ENCODE measurements at places on chromosomes 16 and 17. TPM values are rescaled to one million over a fixed set of nuclear protein-coding genes. Genes with fewer than 3 reads are reported as not detected.

NETO2 gene
- total RNA-seq, result 3.6 TPM

RAP1GAP2 gene
- total RNA-seq, result 45.2 TPM

DNA sequence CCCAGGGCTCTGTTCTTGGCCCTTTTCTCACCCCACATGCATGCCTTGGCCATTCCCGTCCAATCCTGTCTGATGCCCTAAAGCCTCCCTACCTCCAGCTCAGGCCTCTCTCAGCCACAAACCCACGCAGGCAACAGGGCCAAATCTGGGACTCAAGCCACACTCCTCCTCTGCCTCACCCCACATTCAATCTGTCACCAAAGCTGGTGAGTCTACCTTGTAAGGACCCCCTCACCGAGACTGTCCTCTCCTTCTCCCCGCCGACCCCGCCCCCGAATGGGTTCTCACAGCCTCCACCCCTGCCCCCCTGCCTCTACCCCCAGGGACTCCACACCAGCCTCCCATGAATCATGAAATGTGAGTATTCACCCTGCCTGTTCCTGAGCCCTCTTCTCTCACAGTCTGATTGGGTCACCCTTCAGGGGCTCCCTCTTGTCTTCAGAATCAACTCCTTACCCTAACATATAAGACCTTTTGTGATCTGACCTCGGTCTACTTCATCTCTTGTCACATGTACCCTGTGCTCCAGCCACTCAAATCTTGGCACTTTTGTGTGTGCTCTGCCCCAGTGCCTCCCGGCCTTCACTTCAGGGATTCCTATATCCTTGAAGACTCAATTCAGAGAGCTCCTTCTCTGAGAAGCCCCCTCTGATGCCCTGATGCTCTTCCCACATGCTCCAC, 10.7 kb downstream of the EPOP start:
- DNase-seq, result no peak

GRCh38 chr16:17340804-17341203, 130.0 kb downstream of the XYLT1 start:
- DNase-seq, result no peak

- no peak for DNase-seq
These were observed 19.4 kb upstream of the CRISPLD2 start for GRCh38 chr16:84800158-84800978.

GRCh38 chr17:14299280-14300141, 1.4 kb upstream of the HS3ST3B1 start:
- peak; percentile 29 for DNase-seq

GRCh38 chr17:1190751-1191331, 11.1 kb upstream of the ABR start:
- no peak for DNase-seq

- DNase-seq, result no peak
These were observed 109.3 kb downstream of the IRX5 start for GRCh38 chr16:55039931-55040330.

DNA sequence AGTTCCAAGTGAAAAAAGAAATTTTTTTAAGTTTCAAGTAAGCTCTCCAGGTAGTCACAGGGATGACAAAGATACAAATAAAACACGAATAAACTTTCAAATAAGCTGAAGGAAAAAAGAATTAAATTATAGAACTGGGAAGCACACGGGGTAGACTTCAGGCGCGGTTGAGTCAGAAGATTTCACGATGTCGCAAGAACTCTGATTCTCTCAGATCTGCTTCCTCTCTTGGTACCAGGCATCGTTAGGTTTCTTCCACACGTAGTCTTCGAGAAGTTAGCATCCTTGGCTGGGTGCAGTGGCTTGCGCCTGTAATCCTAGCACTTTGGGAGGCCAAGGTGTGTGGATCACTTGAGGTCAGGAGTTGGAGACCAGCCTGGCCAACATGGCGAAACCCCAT, 784.1 kb upstream of the RBFOX1 start:
- DNase-seq, result no peak

- no peak for DNase-seq
These were observed 2.6 kb downstream of the APRT start for GRCh38 chr16:88809068-88809675.

DNA sequence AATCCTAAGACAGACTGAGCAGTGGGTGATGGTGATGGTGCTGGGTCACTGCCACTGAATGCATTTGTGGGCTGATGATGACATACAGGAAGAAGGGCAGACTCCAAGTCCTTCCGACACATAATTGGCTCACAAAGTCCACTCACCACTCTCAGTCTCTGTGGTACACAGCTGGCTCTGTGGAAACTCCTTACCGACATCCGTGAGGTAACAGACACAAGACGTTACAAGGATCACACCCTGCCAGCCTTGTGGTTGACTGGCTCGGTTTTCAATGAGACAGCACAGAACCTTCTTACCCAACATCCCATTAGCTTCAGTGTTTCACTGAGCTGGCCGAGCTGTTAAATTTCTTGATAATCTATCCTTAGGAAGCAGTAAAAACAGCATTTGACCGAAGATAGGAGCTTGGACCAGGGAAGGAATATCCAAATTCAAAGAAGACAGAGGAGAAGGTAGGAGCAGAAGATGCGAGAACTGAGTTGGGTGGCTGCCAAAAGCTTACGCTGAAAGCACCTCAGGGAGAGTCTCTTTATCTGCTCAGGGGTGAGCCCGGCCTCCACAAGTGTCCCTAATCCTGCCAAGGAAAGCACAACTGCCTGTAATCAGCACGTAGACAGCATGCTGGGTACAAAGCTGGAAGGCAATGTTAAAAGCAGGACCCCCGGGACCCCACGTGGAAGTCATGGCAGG, 5.5 kb upstream of the MXRA7 start:
- no peak for DNase-seq

DNA sequence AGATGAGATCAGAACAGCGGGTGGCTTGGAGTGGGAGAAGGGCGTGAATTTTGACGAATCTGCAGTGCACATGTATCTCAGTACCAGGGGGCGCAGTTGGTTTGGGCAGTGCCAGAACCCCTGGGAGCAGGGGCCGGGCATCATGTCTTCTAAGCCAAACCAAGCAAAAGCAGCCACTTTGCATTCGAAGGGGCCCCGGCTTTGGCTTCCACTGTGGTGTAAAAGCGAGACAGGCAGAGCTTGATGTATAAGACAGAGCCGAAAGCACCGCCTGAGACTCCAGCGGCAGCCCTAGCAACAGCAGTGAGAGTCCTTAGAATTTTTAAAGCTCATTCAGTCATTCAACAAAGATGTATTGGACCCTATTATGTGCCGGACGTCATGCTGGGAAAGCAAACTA, 3.8 kb upstream of the XYLT1 start:
- DNase-seq, result no peak

GRCh38 chr17:9824094-9824493, 1.6 kb upstream of the GLP2R start:
- DNase-seq, result no peak

GRCh38 chr16:62966626-62967025, 930.4 kb upstream of the CDH8 start:
- no peak for DNase-seq

DNA sequence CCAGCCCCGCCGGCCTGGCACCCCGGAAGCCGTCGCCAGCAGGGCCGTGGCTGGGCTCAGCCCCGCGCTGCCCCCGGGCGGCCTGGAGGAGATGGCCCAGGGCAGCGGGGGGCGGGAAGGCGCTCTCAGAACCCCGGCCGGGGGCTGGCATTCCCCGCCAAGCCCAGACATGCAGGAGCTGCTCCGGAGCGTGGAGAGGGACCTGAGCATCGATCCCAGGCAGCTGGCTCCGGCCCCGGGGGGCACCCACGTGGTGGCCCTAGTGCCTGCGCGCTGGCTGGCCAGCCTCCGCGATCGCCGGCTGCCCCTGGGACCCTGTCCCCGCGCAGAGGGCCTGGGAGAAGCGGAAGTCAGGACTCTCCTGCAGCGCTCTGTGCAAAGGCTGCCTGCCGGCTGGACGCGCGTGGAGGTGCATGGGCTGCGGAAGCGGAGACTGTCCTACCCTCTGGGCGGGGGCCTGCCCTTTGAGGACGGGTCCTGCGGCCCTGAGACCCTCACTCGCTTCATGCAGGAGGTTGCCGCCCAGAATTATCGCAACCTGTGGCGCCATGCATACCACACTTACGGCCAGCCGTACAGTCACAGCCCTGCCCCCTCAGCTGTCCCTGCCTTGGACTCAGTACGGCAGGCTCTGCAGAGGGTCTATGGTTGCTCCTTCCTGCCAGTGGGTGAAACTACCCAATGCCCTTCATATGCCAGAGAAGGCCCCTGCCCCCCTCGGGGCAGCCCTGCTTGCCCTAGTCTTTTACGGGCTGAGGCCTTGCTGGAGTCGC, 551 bp downstream of the WDR81 start:
- no peak for DNase-seq

- DNase-seq, result no peak
These were observed 24.4 kb downstream of the METTL16 start for GRCh38 chr17:2487306-2487705.

DNA sequence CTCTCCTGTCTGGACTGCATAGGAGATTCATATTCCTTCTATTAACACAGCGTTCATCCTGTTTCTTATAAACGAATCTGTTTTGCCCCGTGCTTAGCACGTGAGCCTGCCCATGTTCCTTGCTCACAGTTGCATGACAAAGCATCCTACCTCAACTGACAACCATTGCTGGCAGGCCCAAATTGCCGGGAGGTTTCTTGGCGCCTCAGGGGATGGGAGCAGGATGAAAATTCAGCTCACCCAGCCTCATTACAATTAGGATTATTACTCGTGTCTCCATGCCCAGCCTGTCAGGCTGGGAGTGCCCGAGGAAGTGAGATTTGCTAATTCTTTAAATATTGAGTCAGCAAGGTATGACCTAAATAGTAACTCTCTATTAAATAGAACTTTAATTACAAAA, 36.7 kb upstream of the HELZ start:
- DNase-seq, result no peak

GRCh38 chr17:60523822-60524221, 2.2 kb downstream of the APPBP2 start:
- no peak for DNase-seq

- DNase-seq, result no peak
These were observed 78.2 kb downstream of the AMFR start for GRCh38 chr16:56347166-56347565.
